Natural killer cell treated with Interleukin-12 subunit alpha and Interleukin-12 subunit beta and Interleukin-15 and Interleukin-18, amount 100 ng/mL, for 72 hours (primary cell): ENCODE measurements at places on chromosomes 16 and 17.

GRCh38 chr16:75801307-75801706, 75.0 kb upstream of the CPHXL start:
- DNase-seq, result no peak
- H3K27me3 ChIP-seq, result peaks cover 55% of the 10 kb centered on the region
- no peaks in the 10 kb centered on the region for H3K36me3 ChIP-seq
- no peaks in the 10 kb centered on the region for H3K4me1 ChIP-seq
- H3K27ac ChIP-seq, result no peak overlapping the region

GRCh38 chr17:39641883-39642282, 4.9 kb downstream of the STARD3 start:
- H3K4me1 ChIP-seq, result peaks cover 76% of the 10 kb centered on the region
- DNase-seq, result no peak
- no peak overlapping the region for H3K4me3 ChIP-seq
- peaks cover 4% of the 10 kb centered on the region for H3K36me3 ChIP-seq

DNA sequence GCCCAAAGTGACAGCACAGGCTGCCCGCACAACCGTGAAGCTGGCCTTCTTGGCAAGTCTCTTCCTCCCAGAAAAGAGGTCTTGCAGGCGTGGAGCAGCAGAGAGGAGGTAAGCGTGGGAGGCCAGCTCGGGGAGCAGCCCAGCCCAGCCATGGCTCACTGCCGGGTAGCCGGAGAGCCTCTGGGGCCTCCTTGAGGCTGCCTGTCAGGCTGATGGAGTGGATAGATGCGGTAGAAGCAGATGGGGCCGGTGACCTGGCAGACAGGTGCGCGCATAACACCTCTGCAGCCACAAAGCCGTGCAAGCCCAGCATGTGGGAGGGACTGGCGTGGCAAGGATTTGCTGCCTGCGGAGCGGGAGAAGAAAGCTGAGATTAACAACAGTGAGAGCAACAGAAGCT, 17.1 kb upstream of the DOK4 start:
- no peaks in the 10 kb centered on the region for H3K27me3 ChIP-seq
- H3K36me3 ChIP-seq, result no peaks in the 10 kb centered on the region

DNA sequence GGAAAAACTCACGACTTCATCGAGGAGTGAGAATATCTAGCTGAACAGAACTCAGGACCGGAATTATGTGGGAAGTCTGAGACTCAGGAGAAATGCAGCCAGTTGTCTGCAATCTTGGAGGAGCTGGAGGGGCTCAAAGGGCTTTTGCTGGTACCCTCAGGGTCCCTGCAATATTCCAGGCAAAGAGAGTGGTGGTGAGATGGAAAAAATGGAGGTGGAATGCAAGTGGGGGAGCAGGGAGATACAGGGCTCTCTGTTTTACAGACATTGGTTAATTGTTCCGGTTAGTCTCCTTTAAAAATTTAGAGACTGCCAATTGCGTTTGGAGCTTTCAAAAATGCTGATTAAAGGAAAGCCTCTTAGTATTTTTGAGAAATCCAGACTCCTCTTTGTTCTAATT, 18.2 kb upstream of the HP start:
- no peak for DNase-seq
- no peak overlapping the region for H3K4me3 ChIP-seq
- no peak overlapping the region for H3K27ac ChIP-seq
- no peaks in the 10 kb centered on the region for H3K36me3 ChIP-seq

DNA sequence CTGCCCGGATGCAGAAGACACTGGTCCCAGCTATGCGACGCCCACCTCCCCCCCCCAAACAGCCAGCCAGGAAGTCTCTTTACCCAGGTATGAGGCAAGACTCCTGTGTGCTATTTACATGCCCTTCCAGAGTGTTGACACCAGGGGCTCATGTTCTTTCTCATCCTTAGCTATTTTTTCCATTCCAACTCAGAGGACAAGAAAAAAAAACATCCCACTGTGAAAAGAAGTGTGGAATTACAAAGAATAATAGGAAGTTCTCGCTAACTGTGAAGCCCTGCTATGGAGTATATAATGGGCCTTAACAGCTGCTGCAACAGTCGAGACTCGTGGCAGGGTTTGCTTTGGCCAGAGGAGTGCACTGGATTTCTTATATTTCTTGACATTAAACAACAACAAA, 584.9 kb downstream of the CDH13 start:
- H3K27ac ChIP-seq, result no peak overlapping the region
- no peak overlapping the region for H3K4me3 ChIP-seq
- peaks cover 7% of the 10 kb centered on the region for H3K27me3 ChIP-seq
- H3K4me1 ChIP-seq, result peaks cover 25% of the 10 kb centered on the region
- H3K36me3 ChIP-seq, result no peaks in the 10 kb centered on the region

- peak overlapping the region; percentile 32 for H3K4me3 ChIP-seq
- peak overlapping the region; percentile 42 for H3K27ac ChIP-seq
- peaks cover 25% of the 10 kb centered on the region for H3K4me1 ChIP-seq
- DNase-seq, result no peak
- peaks cover 26% of the 10 kb centered on the region for H3K36me3 ChIP-seq
Observed at GRCh38 chr17:82244413-82245133, 15.7 kb downstream of the SLC16A3 start.

- peak overlapping the region; percentile 65 for H3K4me3 ChIP-seq
- peaks cover 68% of the 10 kb centered on the region for H3K4me1 ChIP-seq
- DNase-seq, result no peak
- peak overlapping the region; percentile 71 for H3K27ac ChIP-seq
- H3K36me3 ChIP-seq, result no peaks in the 10 kb centered on the region
Observed at GRCh38 chr17:39094607-39095308, 56.7 kb downstream of the PLXDC1 start.
